ENCODE measurements at places on chromosomes 11 and 22.

DNA sequence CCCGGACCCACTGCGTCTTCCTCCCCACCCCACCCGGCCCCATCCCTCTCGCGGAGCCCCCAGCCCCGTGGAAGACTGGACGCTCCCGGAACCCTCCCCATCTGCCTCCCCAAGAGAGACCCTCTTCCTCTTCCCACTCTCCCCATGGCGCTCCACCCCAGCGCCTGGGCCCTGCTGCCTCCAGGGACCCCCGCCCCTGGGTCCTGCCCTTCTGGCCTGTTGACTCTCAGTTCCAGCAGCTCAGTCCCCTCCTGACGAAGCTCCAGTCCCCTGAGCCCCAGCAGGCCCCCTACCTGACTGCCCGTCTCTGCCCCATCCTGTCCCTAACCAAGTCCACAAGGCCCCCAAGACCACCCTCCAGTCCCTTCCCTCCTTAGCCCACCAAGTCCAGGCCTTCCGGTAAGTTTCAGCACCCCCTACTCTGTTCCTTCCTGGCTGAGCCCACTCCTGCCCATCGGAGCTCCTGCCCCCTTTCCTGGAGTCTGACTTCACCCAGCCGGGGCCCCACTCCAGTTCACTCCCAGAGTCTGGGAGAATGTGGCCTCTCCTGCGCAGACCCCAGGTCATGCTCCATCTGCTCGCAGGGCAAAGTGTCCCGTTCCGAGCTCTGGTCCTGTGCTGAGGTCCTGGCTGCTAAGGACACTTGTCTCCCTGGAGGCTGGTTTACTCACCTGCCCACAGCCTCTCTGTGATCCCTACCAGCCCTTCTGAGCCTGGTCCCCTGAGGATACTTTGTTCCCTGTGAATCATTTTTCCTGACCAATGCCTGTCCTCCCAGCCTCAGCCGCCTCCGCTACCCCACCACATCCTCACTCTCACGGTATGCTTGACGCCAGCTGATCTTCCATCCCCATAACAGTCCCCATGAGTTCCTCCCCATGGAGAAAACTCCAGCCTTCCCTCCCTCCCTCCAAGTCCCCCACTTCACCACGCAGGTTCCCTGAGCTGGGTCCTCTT is 722 bp downstream of the IFITM10 start:
- no peak for DNase-seq

DNA sequence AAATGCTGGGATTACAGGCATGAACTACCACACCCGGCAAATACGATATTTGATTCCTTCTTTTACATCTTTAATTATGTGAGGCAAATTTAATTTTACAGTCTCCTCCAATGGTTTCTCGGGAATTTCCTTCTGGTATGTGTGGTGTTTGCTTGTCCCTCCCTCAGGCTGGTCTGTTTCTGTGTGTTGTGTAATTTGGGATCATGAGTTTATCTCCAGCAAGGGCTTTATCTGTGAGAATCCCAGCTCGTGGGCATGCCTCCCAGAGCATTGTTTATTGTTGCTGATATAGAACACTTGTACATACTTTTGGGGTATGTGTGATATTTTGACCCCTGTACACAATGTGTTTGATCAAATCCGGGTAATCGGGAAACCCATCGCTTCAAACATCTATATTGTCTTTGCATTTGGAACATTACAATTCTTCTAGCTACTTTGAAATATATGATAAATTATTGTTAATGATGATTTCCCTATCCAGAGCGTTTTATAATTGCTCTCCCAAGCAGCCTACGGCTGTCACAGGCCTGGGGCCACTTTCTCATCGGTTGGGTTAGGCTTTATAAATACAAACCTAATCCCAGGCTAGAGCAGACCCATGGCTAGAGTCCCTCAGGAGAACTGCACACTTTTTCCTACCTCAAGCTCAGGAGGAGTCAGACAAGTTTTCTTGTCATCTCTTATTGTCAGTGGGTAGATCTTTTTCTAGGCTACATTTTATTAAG is 15.0 kb upstream of the PRR5 start:
- DNase-seq = no peak

DNA sequence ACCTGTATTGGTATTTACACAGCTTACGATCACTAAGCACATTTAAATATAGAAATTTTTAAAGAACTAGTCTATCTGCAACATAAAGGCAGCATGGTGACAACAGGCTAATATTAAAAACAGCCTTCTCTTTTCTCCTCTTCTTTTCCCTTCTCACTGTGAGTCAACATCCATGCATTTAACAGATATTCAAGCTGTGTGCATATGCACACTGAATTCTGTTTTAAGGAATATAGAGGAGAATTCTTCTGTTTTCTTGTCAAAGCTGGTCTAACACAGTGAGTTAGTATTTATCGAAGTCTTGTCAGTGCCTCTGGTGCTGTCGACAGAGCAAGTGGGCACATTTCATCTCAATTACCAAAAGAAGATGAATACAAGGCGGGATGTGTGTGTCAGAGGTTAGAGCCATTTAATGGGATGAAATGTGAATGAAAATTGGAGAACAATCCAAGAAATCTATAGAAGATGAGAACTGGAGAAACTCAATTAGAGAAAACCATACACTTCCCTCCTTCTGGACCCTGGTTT is 282.3 kb downstream of the FAT3 start:
- no peak for DNase-seq

DNA sequence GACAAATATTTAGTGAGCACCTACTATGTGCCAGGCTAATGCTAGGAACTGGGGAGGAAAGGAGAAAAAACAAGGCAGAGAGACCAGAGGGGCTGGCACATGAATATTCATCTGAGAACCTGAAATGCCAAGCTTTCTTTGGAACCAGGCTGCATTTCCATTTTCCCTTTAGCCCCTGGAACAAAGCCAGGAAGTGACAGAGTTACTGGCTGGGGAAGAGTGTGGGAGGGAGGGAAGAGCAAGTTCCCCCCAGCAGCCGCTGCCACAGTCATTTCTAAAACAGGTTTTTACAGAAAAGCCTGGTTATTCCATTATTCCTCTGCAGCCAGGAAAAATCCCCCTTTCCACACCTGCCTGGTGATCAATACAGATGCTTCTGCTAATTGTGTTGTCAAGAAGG is 97.0 kb downstream of the SPON1 start:
- DNase-seq = no peak

- DNase-seq = no peak
Measured at GRCh38 chr11:117826832-117827231, 2.3 kb upstream of the FXYD2 start.

DNA sequence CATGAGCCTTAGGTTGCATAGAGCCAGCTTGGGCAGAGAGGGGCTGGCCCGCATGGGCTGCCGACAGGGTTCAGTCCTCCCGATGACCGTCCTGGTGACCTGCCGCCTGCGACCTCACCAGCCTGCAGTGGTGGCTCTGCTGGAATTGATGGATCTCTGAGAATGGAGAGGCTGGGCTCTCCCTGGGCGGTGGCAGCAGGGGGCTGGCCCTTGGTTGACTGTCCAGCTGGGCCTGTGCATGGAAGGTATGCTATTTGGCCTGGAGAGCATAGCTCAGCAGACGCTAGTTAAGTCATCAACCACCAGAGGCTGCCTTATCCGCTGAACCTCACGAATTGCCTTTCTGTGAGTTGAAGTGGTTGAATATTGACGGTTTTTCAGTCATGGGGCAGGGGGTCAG is 19.7 kb downstream of the GRAMD4 start:
- no peak for DNase-seq

DNA sequence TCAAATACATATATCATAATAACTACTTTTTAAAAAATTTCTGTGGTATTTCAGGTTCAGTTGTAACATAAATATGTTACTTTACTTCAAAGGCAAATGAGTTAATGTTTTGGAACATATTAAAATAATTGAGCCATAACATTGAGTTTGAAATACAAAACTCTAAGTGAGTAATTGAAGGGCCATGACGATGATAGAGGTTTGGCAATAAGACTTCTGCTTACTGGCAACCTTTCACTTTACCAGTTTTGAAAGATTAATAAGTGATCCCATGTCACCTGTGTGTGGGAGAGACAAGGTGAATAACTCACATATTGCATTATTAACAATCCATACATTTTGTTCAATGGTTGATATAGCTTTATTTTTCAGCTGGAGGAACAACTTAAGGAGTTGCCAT is 144.4 kb downstream of the GRIA4 start:
- no peak for DNase-seq

DNA sequence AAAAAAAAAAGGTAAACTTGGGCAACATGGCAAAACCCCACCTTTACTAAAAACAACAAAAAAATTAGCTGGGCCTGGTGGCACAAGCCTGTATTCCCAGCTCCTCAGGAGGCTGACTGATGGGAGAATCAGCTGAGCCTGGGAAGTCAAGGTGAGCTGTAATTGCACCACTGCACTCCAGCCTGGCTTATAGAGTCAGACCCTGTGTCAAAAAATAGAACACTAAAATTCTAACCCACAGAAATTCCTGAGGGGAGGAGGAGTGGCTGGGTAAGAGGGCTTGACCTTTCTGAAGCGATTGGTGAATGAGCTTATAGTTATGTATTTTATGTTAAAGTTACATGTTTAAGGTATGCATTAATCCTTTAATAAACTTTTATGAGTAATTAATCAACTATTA is 53.3 kb downstream of the FAT3 start:
- no peak for DNase-seq

- no peak for DNase-seq
Measured at GRCh38 chr11:27563201-27563600, 56.6 kb upstream of the LIN7C start.

DNA sequence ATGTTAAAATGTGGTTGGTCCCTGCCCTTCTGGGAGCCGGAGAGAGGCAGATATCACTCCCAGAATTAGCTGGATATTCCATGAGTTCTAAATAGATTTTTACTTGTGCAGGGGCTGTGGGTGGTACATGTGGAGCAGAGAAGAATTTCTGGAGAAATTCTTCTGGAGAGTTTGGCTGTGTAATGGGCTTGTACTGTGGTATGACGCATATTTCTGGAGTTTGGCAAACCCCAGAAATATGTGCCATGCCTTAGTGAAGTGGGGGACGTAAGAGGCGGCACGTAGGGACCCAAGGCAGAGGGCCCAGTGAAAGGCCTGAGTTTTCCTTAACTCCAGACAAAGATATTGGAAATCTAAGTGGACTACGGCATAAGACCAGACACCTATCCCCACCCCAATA is 51.3 kb upstream of the TBCEL start:
- no peak for DNase-seq

GRCh38 chr22:28442264-28442710 is 237.4 kb downstream of the TTC28 start:
- peak; percentile 17 for DNase-seq

DNA sequence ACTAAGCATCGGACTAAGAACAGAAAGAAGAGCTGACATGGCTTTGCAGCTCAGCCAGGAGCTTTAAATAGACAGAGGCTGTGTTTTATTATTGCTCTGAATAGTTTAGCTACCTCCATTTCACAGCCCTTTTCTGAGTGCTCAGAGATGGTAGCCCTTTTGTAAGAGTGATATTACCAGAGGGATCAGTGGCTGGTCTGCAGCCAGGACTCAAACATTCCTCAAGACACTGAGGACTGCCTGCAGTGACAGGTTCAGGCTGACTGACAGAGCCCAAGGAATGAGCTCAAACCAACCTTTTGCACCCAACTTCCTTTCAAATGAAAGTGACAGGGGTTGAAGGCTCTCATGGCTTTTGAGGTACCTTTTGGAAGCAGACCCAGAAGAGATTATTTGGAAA is 189.0 kb downstream of the DDX10 start:
- DNase-seq = no peak

GRCh38 chr22:23912293-23912903 is 18.2 kb downstream of the MIF start:
- DNase-seq = no peak

DNA sequence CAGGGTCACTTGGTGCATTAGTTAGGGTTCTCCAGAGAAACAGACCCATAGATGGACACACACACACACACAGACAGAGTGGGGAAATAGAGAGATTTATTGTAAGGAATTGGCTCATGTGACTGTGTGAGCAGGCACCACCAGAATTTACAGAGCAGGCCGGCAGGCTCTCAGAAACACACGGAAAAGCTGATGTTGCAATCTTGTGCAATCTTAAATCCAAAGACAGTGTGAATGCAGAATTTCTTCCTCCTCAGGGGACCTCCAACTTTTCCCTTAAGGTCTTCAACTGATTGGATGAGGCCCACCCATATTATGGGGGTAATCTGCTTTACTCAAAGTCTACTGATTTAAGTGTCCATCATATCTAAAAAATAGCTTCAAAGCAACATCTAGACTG is 49.8 kb downstream of the APIP start:
- DNase-seq = no peak

GRCh38 chr11:113553915-113554314 is 78.7 kb upstream of the DRD2 start:
- no peak for DNase-seq

DNA sequence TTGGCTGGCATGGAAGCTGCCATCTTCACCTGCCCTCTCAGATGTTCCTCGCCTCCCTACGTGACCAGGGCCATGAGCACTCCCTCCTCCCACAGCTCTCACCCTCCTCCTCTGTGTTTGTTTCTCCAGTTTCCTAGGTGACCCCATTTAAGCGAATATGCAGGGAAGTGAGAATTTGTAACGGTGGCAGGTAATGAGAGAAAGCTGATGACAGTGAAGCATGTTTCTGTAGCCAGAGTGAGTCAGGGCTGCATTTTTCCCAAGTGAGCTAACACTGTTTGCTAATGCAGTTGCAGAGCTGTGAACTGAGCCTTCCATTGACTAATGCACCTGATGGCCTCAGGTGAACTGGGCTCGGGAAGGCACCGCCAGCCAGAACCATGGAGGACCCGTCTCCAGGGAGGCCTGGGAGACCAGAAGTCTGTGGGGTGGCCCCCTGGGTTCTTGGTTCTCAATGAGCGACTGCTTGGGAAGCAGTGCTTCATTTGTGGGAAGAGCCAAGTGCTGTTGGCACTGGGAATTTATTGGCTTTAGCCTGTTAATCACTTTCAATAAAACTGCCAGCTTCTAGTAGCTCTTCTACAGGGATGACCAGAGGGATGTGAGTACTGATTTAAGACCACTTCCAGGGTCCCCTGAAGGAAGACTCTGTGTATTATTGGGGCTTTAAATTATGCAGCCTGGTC is 64.5 kb downstream of the BARX2 start:
- DNase-seq = no peak

DNA sequence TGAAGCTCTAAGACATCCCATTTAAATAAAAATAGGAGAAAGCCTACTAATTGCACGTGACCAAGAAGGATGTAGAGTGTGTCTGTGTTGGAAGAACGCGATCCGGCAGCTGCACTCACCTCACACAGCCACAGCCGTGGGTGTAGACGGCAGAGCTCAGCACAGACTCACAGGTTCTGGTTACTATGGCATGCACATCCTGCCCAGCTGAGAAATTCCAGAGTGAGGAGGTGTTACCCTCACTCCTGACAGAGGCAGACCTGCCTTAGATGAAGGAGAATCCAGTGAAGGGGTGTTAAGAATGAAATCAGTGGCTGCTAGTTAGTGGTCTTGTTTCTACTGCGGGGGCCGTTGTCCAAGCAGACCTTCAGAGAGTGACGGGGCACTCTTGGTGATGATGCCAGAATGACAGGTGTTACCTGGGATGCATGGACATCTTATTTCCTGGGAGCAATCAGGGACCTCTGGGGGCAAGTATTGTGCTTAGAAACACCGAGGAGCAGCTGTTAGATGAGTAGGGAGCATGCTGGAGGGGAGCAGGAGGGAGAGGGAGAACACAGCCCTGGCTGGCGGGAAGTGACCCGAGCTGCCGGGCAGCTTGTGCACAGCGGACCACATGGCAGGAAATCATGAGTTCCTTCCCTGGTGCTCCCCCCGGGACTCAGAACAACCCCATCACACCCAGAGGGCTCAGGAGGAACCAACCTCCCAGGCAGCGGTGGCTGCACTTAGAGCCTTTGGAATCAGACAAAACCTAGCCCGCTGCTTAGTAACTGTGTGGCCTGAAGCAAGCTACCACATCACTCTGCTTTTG is 12.3 kb downstream of the KCNJ5 start:
- DNase-seq = no peak

All from stimulated activated CD8-positive, alpha-beta memory T cell treated with anti-CD3 and anti-CD28 coated beads, Interleukin-15, amount 100 ng/mL, for 24 hours (primary cell).